Stimulated activated CD4-positive, alpha-beta T cell treated with anti-CD3 and anti-CD28 coated beads, Interleukin-15, amount 100 ng/mL, for 1 hour (primary cell): ENCODE measurements at places on chromosomes 5 and 9.

GRCh38 chr9:4328723-4329122 is 28.9 kb upstream of the GLIS3 start:
- DNase-seq: no peak

DNA sequence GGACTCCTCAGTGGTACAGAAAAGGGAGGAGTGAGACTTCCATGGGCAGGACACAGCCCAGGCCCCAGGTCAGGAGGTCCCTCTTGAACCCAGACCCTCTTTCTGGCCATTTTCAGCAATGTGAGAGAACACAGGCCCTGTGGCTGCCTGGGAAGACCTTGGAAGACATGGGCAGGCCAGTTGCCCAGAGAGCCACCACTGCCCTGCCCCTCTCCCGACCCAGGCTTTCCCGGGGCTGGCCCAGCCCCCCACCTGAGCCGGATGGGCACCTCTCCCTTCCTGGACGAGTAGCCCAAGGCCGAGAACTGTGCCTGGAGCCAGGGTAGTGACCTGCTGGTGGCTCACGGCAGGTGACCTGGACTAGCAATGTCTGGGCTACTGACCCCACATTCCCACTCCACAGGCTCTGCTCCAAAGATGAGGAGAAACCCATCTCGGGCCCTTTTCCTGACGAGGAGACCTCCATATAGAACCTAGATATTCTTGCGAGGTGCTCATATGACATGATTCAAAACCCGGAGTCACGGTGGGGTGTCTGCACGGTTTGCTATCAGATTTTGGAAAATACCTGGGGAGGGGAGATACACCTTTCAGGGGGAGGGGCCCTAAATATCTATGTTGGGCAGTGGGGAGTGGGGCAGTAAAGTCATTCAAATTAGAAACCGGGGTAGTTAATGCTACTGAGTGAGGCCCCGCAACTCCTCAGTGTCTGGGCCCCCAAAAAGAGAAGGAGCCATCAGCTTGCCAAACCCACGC is 59.4 kb downstream of the ZNF354C start:
- DNase-seq: no peak

DNA sequence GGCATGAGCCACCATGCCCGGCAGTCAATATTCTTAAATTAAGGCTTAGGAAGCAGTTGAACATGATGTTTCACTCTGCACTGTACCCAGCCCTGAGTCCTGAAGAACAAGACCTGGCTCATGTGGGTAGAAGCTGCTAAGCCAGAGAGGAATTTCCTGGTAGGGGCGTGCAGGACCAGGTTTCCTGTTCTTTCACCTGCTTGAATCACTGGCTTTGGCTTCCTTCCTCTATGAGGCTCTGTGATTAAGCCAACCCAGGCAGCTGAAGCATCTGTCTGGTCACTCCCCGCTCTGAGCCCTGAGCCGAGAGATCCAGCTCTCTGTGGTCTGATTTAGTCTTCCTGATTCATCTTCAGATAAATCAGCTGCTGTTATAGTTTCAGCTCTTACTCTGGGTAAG is 29.1 kb downstream of the CFAP77 start:
- no peak for DNase-seq

DNA sequence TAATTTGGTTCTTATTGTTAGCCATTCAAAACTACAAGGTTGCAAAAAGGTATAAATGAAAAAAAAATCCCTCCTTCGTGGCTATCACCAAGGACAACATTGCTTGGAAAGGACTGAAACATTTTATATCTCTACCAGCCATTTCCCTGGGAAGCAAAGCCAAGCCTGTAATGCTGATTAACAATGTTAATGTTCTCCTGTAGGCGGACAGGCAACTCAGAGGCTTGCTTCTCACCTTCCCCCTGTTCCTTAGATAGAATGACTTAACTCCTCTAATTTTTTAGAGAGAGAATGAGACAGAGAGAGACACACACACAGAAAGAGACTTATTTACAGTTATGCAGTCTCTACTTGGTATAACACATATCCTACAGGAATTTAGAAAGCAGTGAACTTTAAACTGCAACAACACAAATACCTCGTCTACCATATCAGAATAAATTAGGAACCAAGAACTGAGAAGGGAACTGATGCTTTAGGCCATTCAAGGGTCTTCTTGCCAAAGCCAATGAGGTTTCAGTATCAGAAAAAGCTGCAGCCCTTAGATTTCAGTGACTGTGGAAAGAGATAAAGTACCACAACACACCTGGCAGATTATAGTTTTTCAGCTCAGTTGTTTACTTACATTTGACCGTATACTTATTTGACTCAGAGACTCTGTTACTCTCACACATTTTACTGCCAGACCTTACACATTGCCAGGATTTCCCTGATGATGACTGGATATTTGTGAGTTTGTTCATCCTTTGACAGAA is 20.9 kb upstream of the MAN2A1 start:
- no peak for DNase-seq

- DNase-seq: no peak
These were observed 219.6 kb downstream of the WDR70 start for GRCh38 chr5:37598733-37599132.

DNA sequence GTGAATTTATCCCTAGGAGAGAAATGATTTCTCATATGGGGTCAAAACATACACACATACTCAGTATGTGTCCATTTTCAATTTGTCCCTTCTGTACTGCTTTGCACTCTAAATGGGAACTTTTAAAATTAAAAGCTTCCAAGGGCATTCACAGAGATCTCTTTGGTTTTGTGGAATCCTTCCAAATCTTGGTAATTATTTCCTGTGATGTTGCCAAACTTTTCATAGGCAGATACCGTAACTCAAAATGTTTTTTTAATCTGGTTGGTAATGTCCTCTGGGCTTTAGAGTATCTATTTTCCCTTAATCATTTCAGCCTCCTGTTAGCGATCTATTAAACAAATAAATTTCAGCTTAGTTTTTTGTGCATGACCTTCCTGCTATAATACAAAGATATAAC is 282.4 kb downstream of the ARHGEF28 start:
- DNase-seq: no peak

GRCh38 chr9:137310189-137311052 is 8.3 kb upstream of the NRARP start:
- DNase-seq: no peak

DNA sequence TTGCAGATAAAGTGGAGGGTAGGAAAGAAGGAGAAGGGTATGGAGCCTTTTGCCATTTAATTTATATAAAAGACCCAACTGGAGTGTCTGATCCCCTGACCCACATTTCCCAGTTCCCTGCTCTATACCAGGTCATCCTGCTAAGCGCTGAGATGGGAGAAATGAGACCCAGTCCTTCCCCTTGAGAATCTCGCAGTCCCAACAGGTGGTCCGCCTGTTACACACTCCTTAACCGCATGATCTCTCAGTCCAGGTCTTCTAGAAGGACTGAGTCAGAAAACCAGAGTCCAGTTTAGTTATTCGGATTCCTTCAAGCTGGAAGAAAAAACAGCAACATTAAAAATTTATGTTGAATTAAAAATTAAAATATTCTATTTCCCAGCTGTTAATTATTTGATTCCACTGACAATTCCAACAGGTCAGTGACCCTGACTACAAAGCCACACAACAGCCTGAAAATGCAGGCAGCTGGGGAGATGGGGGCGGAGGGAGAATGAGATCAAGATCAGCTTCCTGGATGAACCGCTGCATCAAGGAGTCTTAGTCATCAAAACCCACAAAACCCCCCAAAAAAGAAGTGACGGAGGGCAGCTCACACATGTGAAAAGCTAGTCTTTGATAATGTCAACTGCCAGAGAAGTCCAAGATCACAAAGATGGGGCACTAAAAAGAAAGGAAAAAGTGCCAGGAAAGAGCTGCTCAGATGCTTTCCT is 44.0 kb downstream of the GGTA1 start:
- no peak for DNase-seq

DNA sequence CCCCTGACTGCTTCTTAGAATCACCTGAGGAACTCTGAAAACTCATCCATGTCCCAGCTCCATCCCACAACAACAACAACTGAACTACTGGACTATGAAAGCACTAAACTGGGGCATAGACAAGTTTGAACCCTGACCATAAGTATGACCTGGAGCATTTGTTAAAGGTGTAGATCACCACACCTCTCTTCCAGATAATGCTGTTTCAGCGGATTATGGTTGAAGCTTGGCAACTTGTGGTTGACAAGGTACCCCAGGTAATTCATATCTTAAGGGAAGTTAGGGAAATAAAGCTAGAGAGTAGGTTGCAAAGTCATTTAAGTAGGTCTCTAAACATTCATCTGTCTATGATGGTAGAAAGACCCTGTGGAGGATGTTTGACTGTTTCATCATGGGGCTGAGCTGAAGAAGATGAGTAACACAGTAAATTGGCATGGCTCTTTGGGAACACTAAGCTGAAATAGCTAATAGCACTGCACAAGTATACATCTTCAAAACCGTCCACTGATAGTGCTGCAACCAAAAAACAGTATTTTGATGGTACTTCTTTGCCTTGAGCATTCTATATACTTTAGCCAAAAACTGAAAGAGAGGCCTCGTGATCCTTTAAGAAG is 80.2 kb downstream of the TMEM174 start:
- DNase-seq: no peak

GRCh38 chr5:122701640-122702523 is 73.0 kb upstream of the SNX2 start:
- DNase-seq: no peak

GRCh38 chr5:170410401-170410800 is 21.2 kb upstream of the KCNMB1 start:
- DNase-seq: no peak

- DNase-seq: no peak
These were observed 2.5 kb downstream of the DOK3 start for GRCh38 chr5:177507165-177507564.

DNA sequence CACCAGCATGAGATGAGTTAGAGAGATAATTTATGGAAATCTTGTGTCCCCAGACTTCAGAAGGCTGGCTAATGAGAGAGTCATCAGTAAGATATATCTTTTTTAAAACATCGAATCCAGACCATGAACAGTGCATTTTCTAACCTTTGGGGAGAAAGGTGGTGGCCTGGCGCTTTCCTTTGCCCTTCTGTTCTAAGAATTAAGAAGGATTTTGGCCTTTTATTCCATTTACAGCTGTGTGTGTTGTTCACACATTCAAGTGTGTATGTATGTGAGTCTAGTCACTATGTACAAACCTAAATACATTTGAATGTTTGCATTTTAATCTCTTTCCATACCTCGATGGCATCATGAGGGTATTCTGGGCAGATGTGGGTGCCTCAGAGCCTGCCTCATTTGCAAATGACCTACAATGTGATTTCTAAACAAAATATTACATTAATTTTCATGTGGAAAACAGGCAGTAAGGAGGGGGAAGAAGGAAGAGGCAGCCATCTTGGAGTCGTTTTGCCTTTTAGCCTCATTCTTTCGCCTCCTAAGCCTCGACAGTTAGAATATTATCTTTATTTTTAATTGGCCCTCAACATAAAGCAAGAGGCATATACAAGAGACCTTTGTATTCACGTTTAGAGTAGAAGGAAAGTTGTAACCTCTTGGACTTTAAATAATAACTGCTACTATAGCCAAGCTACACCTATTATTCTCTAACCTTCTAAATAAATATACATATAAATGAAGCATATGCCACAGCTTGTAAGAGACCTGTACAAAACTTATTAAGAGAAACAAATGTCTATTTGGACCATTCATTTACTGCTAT is 125.3 kb upstream of the TMEM161B start:
- DNase-seq: no peak

DNA sequence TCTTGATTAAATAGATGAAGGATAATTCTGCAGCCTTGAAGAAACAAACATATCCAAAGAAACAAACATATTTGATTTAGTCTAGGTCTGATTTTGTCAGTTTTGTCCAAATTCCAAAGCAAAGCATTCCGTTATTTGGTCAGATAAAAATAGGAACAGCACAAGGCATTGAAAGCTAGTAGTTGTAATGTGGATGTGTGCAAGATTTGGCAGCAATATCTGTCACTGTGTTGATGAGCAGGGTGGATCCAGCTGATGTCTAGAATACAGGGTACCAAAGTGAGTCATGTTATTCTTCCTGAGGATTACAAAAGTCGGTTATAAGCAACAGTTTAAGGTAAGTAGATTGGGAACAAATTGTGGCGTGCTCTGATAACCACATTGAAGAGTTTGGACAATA is 69.3 kb upstream of the PLPPR1 start:
- DNase-seq: no peak

DNA sequence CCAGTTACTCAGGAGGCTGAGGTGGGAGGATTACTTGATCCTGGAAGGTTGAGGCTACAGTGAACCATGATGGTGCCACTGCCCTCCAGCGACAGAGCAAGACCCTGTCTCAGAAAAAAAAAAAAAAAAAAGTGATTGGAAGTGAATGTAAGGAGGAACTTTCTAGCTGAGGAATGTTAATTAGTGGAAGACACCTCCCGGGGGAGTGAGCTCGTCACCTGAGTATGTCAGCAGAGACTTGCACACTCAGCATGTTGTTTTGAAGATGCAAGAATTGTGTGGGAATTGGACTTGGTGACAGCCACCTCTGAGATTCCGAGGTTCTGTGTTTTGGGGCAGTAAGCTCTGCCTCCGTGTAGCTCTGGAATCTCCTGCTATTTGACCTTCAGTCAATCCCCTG is 3.6 kb downstream of the SYNPO start:
- DNase-seq: no peak

DNA sequence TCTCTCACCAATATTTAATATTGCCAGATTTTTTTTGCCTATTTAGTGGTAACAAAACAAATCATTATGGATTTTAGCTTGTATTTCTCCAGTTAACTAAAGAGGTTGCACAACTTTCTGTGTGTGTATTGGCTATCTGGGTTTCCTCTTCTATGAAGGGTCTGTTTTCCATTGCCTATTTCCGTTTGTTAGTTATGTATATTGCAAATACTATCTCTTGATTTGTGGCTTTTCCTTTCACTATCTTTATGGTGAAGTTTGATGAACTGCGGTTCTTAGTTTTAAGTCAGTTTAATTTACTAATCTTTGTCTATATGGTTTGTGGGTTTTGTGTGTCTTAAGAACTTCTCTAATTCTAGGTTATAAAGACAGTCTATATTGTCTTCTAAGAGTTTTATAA is 136.3 kb downstream of the CEP120 start:
- DNase-seq: no peak

- DNase-seq: no peak
These were observed 142.8 kb downstream of the LIFR start for GRCh38 chr5:38413696-38414095.

DNA sequence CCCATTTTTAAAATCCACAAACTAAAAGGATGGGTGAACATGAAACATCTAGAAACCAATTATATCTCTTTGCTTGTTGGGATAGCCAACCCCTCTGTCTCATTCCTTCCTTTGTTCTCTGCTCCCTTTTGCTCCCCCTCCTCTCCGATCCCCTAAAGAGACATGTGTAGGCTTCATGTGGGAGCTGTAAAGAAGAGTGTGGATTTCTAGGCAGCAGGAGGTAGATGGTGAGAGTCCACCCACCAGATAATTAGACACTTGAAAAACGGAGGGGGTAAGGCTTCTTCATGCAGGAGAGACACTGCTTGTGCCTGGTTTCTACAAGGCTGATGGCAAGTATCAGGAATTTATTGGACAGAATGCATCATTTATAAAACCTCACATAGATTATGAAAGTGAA is 27.3 kb upstream of the CFAP157 start:
- no peak for DNase-seq

GRCh38 chr5:41118177-41118576 is 47.0 kb upstream of the MROH2B start:
- no peak for DNase-seq

- DNase-seq: no peak
These were observed 14.4 kb upstream of the AMACR start for GRCh38 chr5:34022121-34022705.

- DNase-seq: no peak
These were observed 234.2 kb upstream of the ADAMTS16 start for GRCh38 chr5:4905674-4906520.

GRCh38 chr5:71475788-71476384 is 20.4 kb downstream of the BDP1 start:
- no peak for DNase-seq
